HAP-1 (cell line): ENCODE measurements at places on chromosomes 5 and 9.

GRCh38 chr5:176583076-176583475 lies 26.9 kb downstream of the GPRIN1 start:
- no peak for DNase-seq

- no peak for DNase-seq
Observed at GRCh38 chr9:117486426-117486825, 71.6 kb upstream of the ASTN2 start.

DNA sequence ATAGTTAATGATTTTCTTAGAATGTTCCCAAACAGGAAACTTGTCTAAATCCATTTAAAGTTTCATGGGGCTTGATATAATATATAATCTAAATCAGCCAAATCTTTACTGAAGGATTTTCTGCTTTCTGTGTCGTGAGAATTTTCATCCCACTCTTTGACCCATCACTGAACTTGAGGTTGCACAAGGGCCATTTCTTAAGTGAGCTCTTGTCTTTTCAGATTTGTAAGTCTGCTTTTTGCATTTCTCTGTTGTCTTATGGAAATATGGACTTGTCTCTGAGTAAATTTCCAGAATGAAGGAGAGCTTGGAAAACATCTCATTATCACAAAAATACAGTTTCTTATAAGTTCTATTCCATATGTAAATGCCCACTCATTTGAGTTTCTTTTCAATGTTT lies 149.2 kb upstream of the ARRDC3 start:
- no peak for DNase-seq

DNA sequence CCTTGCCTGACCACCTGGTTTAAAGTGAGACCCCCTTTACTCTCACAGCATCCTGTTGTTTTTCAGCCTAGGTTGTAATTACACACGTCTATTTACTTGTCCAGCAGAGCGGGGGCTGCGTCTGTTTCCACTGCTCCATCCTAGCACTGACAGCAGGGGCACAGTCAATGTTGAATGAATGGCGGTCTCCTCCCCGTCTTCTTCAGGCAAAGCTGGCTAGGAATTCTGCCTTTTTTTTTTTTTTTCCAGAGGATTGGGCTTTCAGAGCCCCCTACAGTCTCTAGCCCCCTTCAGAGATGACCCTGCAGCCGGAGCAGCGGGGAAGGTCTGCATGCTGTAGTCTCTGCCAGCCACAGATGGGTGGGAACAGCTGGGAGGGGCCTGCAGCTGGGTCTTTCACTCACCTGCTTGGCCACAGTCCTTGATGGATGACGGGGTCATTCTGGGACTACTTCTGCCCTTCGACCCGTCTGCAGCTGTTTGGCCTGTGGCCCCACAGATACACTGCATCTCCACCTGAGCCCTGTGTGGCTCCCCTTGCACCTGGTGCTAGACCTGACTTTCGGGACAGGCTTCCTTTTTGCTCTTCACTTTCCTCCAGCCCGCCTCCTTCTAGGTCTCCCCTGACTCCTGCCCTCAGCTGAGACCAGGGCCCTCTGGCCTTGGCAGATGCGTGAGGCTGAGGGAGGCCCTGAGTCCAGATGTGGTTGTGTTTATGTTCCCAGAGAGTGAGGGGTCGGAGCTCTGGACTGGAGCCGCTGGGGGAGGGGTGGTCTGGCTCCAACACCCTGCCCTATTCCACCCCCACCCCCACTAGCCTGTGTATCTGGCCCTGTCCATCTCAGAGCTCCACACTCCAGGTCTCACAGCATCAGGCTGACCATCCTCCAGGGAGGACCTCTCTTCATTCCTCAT lies 8.0 kb downstream of the PITX1 start:
- DNase-seq = no peak

- DNase-seq = no peak
Observed at GRCh38 chr9:133873009-133873408, 119.1 kb downstream of the VAV2 start.

- DNase-seq = no peak
Observed at GRCh38 chr9:114805670-114806525, at the start of gene TNFSF15. TNFSF15 (minus strand) TSS chr9:114806039; CDS start chr9:114806012, 27 bp downstream.

DNA sequence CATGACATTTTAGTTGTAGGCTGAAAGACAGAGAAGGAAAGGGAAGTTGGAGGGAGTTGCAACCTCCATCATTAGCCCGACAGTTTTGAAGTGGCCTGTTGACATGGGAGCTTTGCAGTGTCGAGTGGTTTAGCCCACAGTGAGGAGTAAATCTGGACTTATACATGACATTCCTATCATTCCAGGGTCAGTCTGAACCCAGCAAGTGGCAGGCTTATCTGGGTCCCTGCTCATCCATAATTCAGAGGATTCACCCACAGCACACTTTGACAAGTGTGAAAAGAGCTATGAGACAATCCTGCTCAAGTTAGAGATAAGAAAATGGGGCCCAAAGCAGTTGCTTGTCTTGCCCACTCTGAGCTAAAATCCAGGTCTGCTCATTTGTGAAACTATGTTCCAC lies 8.4 kb upstream of the TNC start:
- no peak for DNase-seq

DNA sequence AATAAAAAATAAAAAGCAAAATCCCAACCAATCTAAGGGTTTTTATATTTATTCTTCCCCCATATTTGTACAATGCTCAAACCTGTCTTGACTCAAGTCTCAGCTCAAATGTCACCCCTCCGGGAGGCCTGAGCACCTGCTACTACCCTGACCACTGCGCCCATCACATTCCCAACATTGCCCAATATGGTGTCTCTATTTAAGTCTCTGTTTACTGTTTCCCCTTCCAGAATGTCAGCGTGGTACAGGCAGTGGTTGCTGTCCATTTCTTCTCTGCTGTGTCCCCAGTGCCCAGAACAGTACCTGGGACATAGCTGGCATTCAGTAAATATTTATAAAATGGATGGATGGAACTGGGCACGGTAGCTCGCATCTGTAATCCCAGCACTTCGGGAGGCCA lies 47.3 kb upstream of the PRRC2B start:
- no peak for DNase-seq

GRCh38 chr9:4768681-4769080 lies 24.1 kb upstream of the RCL1 start:
- DNase-seq = no peak

DNA sequence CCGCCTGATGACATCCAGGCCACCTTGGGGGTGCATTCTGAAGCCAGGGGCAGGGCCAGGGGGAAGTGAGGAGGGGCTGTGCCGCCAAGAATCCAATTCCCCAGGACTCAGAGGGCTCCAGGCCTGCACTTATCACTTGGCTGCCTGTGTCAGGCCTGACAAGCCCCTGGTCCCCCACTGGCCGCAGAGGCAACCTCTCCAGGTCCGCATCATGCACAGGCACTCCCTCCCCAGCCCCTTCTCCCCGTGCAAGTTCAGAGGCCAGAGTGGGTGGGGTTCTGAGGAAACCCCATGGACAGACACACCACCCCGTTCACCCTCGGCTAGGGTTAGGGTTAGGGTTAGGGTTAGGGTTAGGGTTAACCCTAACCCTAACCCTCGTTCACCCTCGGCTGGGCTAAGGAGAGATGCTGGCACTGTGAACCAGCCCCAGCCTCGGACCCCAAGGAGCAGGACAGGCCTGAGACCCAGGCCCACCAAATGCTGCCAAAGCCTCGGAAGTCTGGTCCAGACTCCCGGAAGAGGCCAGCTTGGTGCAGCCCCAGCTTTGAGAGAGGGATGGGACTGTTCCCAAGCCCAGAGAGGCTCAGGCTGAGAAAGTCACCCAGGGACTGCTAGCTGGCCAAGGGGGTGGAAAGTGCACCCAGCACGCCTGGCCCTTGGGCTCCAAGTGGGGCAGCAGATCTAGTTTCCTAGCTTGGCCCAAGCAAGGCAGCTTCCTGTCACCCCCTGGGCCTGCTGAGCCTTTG lies 4.9 kb downstream of the LCN2 start:
- DNase-seq = no peak
